T-helper 22 cell (primary cell): ENCODE measurements at places on chromosomes 3 and 15.

DNA sequence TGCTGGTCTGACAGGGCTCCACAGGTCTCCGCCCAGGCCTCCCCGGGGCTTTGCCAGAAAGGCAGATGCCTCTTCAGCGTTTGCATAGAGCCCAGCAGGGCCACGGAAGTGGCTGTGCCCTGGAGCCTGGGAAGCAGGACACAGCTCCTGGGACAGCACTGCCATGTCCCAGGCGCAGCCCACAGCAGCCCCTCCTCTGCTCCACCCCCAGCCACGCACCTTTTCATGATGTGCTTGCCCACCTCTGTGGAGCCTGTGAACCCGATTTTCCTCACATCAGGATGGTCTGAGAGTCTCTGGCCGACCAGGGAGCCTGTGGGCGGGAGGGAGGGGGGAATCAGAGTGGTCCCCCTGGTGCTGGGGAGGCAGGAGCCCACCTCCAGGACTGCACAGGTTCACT is 33.9 kb upstream of the SLC41A3 start:
- DNase-seq = no peak

DNA sequence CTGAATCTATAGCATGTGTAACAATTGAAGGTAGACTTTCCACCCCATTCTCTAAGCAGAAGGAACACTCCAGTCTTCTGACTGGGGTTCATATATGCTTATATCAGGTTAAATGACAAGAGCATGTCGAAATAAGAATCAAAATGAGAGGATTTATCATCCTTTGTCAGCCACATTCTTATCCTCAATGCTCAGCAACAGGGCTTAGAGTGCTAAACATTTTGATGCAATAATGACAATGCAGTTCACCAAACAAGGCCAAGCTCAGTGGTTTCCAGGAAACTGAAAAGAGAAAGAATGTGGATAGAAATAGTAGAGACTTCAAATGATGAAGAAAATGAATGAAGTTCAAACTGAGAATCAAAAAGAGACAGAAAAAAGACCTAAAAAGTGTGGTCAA is 78.0 kb downstream of the FSIP1 start:
- DNase-seq = no peak

DNA sequence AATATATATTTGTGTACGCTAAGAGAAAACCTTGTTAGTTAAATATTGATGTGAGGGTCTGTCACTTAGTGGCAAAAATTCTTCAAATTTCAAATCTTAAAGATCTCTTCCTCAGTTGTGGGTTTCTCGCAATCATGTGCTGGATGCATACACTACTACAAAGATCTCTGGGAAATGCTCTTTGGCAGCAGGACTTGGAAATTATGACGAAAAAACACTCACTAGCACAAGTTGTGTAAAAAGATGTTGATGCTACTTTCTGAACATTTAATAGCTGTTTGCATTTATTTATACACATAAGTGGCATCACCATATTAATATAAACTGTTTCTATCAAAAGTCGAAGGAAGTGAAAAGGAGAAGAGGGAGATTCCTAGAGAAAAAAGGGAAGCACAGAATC is 10.8 kb upstream of the NANOGP8 start:
- no peak for DNase-seq

DNA sequence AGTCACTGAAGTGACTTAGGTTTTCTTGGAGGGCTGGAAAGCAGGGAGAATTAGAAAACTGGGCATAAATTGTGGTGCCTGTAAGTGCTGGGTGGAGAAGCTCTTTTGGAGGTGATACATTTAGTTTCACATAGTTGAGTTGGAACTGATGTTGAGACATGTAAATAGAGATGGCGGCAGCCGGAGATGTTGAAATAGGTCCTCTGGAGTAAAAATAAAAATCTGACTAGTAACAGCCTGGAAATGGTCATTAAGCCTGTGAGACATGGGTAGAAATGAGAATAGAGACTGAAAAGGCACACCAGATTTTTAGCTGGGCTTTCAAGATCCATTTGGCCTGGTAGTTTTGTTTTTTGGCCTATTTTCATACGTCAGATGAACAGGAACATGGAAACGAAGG is 2.9 kb upstream of the NIT2 start:
- no peak for DNase-seq

- DNase-seq = no peak
Observed at GRCh38 chr15:89631902-89632264, 23.4 kb downstream of the KIF7 start.

DNA sequence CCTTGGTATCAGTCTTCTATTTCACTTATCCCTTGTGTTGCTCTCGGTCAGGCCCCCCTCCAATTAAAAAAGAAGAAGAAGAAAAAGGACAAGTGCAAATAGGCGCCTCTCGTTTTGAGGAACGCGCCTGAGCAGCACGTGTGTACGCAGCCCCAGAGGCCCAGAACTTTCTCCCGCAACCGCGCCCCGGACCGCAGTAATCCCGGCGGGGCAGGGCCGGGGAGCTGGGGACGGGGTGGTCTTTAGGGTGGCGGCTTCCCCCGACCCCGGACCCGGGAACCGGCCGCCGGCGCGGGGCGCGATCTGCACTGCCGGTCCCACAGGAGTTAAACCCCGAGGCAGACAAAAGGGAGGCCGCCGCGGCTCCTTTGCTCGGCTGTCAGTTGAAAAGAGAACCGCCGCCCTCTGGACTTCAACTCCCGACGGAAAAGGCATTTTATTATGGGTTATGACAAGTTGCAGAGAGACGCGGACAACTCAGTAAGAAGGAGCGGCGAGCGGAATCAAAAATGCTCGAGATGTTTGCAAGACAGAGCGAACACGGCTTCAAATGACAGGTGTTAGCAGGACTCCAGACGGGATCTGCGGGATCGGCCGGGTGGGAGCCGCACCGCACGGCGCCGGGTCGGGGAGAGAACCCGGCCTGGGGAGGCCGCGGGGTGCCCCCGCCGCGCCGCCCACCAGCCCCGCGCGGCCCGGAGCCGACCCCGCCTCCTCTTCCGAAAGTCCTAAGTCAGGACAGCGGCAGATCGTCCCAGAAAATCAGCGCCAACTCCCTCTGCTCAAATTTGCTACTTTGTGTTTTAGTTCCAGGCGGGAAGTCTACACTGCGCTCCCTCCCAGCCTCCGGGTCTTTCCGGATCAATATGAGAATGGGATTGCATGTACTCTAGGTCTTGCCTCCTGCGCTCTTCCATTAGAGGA is 79.0 kb downstream of the NR2F2 start:
- no peak for DNase-seq

DNA sequence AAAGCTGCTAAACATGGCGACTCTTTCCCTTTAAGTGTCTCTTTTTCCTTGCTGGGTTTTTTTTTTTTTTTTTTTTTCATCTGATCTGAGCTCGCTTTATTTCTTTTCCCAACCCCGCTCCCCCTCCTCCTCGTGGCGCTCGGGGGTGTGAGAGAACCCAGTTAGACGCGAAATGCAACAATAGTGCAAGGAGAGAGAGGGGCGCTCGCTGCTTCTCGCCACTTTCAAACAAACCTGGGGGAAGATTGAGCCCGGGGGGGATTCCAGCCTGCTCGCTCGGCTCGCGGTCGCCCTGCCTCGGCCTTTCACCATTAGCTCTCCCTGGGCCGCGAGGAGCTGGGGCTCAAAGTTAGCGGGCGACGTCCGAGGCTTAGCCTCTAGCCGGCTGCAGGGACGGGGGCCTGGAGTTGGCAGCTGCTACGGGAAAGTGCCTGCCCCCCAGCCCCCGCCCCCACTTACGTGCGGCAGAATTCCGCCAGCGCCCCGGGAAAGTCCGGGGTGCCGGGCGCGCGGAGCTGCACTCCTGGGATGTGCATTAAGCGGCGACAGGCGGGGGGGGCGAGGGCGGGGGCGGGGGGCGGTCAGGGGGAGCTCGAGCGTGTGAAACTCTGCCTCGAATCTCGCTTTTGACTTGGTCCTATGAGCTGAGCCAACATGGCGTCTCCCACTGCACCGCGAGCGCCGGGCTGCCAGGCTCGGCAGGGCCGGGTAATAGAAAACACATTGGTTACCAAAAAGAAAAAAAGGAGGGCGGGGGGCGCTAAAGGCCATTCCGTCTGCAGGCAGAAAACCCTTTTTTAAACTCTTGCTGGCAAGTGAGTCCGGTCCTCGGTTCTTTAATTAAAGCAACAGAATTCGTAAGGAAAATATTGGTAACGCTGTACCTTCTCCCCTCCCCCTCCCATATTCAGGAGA is 10.4 kb downstream of the NR2F2 start:
- no peak for DNase-seq

GRCh38 chr3:30779686-30780287 is 114.7 kb downstream of the GADL1 start:
- DNase-seq = no peak

GRCh38 chr3:140251678-140252077 is 316.7 kb downstream of the CLSTN2 start:
- no peak for DNase-seq

GRCh38 chr3:67015702-67016484 is 17.8 kb downstream of the KBTBD8 start:
- no peak for DNase-seq

GRCh38 chr3:60582288-60582687 is 669.0 kb downstream of the FHIT start:
- DNase-seq = no peak

GRCh38 chr15:40217166-40217824 is 21.6 kb upstream of the PAK6 start:
- no peak for DNase-seq

DNA sequence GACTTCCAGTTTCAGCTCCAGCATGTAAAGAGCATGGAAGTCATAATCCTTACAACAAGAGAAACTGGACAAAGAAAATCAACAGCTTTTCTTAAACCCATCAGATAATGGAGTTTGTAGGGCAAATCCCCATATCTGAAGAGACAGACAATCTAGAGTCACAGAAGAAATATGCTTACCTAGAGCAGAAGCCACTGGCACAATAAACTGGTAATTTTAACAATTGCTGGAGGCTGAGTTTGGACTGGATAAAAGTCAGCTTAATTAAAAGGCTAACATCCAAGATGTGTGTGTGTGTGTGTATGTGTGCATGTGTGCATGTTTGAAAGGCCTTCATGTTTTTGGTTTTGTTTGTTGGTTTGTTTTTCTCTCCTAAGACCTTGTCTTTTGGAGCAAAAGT is 50.6 kb downstream of the TM4SF18 start:
- no peak for DNase-seq

- DNase-seq = no peak
Observed at GRCh38 chr3:35708394-35709271, 69.3 kb downstream of the ARPP21 start.

GRCh38 chr3:42491881-42492507 is 10.4 kb upstream of the VIPR1 start:
- no peak for DNase-seq

- no peak for DNase-seq
Observed at GRCh38 chr3:98013411-98014267, 21.5 kb downstream of the GABRR3 start.

DNA sequence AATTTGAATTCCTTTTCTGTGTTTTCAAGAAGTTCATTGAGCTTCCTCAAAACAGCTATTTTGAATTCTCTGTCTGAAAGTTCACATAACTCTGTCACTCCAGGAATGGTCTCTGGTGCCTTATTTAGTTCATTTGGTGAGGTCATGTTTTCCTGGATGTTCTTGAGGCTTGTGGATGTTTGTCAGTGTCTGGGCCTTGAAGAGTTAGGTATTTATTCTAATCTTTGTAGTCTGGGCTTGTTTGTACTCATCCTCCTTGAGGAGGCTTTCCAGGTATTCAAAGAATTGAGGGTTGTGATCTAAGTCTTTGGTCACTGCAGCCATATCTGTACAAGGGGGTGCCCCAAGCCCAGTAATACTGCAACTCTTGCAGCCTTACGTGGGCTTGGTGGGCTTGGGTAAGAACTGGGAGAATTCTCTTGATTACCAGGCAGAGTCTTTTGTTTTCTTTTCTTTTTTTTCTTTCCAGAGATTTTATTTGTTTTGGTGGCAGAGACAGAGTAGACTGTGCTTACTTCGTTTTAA is 19.3 kb upstream of the CCNDBP1 start:
- no peak for DNase-seq

- DNase-seq = no peak
Observed at GRCh38 chr3:171056528-171056927, 30.0 kb upstream of the SLC2A2 start.

GRCh38 chr3:171283183-171283847 is 176.9 kb downstream of the TNIK start:
- no peak for DNase-seq
